ENCODE measurements at places on chromosomes 1 and 21.

DNA sequence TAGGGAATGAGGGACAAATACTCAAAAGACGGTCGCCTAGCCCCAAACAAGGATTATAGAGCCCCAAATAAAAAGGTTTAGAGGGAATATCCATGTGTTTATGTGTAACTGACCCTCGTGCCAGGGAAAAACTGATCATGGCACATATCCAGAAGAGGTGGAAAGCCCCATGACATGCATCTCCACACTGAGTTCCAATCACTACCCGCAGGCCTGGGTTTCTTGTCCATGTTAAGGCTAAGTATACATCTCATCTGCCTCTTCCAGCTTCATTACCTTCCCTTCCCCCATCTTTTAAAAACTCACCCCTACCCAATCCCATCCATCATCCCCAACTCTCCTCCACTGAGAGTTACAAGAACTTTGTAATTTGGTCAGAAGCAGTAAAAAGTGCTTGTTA is 15.2 kb downstream of the GADD45A start:
- no peak for DNase-seq

DNA sequence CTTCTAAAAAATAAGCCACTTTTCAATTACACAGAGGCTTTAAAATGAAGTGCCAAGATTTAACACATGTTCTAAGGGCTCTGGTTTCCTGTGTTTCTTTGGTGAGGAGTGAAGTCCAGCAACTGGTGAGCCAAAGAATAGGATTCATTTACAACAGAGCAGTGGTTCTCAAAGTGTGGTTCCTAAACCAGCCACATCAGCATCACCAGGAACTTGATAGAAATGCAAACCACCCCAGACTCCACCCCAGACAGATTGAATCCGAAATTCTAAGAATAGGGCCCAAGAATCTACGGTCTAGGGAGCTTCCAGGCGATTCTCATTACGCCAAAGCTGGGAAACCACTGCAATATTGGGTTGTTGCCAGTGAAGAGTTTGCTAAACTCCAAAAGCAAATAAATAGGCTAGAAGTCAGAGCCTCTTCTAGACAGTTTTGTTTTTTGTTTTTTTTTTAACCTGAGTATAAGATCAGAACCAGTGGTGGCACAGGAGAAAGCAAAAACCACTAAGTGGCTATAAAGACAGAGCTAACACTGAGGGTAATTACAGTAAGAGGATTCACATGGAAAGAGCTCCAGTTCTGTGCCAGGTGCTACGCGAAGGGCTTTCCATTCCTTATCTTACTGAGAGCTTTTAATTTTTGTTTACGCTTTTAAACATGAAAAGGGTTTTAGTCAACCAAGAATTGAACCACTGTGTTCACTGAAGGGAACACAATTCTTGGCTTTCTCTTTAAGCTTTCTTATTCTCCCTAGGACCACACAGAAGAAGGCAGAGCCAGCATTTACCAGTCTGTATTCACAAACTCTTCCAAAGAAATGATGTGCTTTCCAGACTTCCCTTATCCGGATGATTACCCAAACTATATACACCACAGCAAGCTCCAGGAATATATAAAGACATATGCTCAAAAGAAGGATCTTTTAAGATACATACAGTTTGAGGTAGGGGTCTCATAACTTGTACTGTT is 42.4 kb upstream of the FMO2 start:
- peak; percentile 56 for DNase-seq

GRCh38 chr1:16076031-16076864 is 2.8 kb upstream of the FAM131C start:
- no peak for DNase-seq

GRCh38 chr1:46333300-46334029 is 7.1 kb upstream of the NSUN4 start:
- DNase-seq = no peak

DNA sequence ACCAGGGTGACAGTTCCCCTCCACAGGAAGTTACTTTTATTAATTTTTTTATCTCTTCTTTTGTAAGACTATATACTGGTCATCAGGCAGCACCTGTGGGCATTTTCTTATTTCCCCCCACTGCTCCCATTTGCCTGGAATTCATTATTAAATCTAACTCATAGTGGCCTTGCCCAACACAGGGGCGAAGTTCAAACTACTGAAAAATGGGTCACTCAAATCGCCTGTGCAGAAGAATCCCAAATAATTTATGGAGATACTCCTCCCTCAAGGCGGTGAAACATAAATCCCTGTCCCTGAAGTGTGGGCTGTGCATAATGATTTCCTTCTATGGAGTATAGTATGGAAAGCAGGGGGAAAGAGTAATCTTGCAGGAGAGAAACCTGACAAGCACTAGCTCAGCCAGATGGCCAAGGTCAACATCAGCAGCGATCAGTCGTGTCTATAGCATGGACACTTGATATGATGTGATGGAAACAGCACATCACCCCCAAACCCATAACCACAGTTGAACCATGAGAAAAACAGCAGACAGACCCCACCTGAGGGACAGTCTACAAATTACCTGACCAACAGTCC is 7.9 kb downstream of the CAMK2N1 start:
- DNase-seq = no peak

DNA sequence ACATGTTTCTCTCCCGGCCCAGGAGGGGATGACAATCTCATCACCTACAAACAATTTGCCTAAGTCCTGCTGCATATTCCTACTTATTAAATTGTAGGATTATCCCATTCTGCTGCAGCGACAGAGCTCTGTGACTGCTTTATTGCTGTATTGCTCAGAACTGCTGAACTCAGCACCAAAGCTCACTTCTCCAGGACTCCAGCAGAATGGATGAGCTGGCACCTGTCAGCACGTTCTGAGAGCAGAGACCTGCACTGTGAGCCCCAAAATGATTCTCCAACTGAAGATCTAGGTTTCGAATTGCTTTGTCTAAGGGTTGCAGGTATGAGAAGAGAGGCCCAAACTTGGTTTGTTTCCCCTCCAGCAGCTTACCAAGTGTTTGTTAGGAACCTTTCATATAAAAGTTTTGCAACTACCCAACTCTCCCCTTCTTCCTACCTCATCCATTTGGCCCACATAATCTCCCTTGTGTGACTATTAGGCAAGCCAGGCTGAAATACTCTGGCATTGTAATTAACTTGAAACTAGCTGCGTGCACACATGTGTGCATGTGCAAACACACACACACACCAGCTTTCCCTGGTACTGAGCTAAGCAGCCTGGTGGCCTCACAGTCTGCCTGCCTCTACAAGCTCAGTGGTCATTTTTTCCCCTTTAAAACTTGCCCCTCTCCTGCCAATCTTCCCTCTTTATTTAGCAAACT is 161.4 kb upstream of the CAMK1G start:
- no peak for DNase-seq

Data from sciatic nerve (tissue), 2 donors.